ENCODE measurements at places on chromosomes 1 and 21.

- DNase-seq = no peak
Measured at GRCh38 chr1:12005488-12006166, 13.7 kb upstream of the MIIP start.

DNA sequence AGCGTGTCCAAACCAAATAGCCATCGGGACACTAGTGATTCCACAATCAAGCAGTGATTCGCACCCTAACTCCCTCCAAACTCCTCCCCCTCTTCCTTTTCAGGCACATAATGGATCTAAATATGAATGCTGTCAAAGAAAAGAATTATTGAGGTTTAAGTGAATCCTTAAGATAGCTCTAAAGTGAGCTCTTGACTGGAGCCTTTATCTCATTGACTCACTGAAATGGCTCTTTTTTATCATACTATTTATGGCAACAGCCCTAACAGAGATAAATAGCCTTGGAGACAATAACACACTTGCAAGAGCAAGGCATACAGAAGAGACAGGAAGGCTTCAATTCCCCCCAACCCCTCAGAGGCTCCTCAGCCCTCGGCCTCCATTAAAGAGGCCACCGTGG is 143.3 kb downstream of the PLXNA2 start:
- no peak for DNase-seq

DNA sequence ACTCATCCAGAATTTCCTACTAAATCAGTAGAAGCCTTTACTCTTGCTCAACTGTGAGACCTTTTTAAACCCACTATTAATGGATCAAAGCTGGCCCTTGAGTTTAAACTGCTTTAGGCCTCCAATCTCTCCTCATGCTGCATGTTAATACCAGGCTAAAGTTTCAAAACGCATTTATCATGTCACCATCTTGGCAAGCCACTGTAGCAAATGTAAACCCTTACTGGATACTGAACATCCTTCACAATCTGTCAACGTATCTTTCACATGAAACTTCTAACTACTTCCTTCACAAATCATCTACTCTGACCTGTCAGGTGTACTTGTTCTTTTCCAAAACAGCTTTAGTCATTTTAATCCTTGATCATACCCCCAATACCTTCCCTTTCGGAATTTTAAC is 3.0 kb downstream of the PAXBP1 start:
- no peak for DNase-seq

DNA sequence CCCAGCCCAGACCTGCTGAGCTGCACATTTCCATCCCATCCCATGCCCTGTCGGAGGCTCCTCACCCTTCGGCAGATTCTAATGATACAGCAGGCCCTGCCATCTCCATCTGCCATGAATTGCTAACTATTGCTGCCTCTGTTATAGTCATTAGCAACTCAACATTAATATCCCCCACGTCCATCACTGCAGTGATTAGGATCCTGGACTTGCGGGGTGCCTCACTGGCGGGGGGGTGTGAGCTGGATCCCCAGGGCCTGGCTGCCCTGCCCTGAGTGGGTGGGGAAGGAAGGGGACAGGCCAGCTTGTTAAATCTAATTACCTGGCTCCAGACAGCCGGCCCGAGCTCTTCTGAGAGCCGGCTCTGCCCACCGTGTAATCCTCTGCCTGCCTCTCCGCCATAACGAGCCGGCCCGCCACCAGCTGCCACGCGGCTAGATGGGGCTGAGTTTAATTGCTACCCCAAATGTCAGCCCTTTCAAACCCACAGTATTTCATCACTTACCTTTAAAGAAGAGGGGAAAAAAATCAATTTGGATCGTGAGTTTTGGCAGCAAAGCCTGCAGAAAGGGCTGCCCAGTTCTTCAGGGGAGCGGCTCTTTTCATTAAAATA is 227.3 kb upstream of the CSF3R start:
- DNase-seq = no peak

DNA sequence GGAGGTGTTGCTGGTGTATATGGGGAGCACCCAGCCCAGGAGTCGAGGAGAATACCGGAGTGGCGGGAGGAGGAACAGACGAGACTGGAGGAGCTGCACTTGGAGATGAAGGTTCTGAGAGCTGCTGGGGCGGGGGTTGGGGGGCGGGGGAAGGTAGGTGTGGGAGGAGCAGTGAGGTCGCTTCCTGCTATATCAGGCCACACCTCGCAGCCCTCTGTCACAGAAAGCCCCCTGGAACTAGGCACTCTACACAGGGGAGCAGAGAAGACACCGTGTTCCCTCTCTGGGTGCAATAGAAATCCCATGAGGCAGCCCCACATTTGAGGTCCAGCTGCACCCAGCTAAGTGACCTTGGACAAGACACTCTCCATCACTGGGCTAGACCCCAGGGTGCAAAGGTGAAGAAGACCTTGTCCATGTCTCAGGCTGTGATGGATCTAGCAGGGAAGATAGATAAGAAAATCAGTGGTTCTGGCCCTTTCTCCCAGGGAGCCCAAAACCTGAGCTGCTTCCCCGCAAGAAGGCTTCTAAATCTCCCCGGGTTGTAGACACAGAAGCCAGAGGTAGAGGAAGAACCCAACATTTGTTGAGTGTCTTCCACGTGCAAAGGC is 155.8 kb upstream of the EDN2 start:
- no peak for DNase-seq

GRCh38 chr1:116194568-116194967 is 83.4 kb downstream of the MAB21L3 start:
- DNase-seq = no peak

- peak; percentile 20 for DNase-seq
Measured at GRCh38 chr21:33402001-33402979, 923 bp upstream of the IFNGR2 start.

DNA sequence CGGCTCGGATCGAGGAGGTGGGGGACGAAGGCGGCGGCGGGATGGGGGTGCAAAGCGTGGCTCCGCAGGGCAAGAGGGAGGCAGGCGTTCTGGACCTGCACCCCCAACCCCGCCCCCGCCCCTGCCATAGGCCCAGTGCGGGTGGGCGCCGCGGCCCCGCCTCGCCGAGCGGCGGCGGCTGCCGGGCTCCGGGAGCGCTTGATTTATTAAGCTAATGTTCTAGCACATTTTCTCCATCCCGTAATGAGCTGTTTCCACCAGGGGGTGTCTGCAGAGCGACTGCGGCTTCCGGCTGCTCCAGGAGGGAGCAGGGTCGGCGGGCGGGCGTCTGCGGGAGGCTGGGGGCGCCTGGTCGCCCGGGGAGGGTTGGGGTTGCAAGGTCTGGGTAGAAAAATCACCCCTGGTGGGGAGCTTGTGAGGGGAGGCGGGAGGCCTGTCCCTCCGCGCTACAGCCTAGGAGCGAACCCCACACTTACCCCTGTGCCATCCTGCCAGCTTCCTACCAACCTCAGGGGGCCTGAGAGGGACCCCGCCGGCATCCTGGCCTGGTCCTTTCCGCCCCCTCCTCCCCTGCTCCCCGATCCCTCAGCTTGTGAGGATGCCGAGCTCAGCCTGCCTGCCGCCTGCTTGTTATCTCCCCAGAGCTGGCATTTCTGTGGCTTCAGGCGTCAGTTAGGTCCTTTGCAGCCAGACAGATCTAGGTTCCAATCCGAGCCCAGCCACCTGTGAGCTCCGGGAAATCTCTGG is 48.5 kb upstream of the ACOT11 start:
- DNase-seq = peak; percentile 48

- DNase-seq = no peak
Measured at GRCh38 chr21:44459712-44460440, 4.6 kb downstream of the LRRC3 start.

DNA sequence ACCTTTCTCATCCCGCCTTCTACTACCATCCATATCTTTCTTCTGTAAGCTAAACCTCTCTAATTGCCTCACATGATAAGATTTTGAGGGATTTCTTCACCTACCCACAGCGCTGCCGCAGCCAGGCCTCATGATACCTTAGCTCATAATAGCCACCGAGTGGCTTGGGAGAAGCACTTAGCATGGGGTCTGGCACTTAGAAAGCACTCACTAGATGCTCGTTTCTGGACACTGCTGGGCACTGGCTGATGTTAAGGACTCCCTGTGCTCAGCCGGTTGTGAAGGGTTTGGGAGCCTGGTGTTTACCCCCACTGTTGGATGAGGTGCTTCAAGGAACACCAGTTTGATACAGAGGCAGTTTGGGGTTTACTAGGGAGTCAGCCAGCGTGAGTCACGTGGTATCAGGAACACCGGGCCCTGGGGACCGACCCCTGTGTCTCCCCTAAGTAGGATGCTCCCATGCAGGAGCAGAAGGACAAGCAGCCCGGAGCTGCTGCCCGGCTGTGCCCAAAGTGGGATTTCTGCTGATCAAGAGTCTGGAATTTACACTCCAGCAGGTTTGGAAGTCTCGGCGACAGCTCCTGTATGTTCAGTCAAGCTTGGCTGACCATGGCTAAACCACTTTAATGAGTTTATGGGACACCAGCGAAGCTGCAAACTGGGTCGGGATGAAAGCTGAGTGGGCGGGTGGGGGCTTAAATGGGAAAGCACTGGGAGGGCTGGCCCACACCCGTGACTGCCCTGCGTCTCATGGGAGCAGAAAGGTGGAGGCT is 63.3 kb downstream of the GALNT2 start:
- DNase-seq = no peak

GRCh38 chr1:156524481-156524869 is 23.9 kb upstream of the MEF2D start:
- no peak for DNase-seq

- peak; percentile 73 for DNase-seq
Measured at GRCh38 chr1:159141584-159142390, 29.6 kb upstream of the CADM3 start.

DNA sequence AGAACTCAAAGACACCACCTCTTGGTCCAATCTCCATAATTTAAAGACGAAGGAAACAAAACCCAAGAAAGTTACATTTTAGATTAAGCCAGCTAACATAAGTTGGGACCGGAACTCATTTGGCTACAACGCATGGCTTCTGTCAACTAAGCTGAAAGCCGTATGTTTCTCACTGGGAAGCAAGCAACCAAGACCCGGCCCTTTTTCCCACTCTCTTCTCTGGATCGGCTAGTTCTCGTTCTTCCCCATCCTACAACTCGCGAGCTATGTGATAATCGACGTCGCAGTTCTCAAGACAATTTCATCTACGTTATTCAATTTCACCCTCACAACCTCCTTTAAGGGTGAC is 601 bp downstream of the CCT8 start:
- peak; percentile 18 for DNase-seq

- DNase-seq = no peak
Measured at GRCh38 chr1:91601554-91602376, 101.1 kb downstream of the CDC7 start.

- no peak for DNase-seq
Measured at GRCh38 chr1:28812669-28813468, 899 bp downstream of the OPRD1 start.

GRCh38 chr1:25997828-25998761 is at the start of gene PAFAH2:
PAFAH2 (minus strand) TSS chr1:25998063; CDS start chr1:25990816, 7,247 bp downstream.
- peak; percentile 93 for DNase-seq

DNA sequence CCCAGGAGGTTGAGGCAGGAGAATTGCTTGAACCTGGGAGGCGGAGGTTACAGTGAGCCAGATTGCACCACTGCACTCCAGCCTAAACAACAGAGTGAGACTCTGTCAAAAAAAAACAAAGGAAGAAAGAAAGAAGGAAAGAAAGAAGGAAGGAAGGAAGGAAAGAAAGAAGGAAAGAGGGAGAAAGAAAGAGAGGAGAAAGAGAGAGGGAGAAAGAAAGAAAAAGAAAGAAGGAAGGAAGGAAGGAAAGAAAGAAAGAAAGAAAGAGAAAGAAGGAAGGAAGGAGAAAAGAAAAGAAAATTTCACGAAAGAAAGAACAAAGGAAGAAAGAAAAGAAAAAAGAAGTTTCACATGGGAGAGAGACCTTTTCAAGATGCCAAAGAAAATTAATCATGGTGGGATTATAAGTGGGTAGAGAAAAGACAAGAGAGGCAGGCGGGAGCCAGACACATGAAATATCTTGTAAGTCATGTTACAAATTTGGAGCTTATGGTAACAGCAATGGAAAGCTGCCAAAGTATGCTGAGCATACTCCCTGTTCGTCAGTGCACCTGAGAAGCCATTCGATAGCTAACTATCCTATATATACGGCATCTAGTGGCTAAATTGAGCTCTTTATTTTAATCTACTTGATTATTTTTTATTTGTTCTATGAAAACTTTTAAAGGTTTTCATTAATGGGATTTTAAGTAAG is 41.3 kb upstream of the TNFSF4 start:
- DNase-seq = no peak

DNA sequence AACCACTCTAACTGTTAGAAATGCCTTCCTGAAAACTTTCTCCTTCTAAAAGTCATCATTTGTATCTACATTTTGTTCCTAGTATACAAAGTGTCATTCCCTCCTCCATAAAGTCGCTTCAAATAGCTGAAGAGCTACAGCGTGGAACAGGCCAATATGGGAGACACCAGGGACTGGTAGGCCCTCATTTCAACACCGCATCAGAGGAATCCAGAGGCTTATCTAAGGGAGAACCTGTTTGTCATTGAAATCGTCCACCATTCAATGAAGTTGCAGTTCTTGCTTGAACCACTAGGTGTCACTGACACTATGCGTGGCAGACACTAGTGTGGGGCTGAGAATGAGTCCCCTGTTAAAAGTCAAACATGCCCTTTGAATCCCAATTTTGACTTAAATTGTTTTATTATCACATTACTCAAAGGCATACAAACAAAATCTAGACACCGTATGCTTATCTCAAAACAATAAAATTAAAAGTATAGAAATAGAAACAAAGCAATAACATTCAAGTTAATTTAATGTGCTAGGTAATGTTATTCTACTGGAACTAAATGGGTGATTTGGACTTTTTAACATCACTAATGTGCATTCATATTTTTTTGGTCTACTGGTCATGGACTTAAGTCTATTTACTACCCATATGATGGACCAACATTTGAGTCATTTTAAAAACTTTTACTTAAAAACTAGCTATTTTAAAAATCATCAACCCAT is 182.3 kb downstream of the FCRL5 start:
- DNase-seq = peak; percentile 74

GRCh38 chr1:86696522-86696921 is 7.9 kb upstream of the SH3GLB1 start:
- no peak for DNase-seq

DNA sequence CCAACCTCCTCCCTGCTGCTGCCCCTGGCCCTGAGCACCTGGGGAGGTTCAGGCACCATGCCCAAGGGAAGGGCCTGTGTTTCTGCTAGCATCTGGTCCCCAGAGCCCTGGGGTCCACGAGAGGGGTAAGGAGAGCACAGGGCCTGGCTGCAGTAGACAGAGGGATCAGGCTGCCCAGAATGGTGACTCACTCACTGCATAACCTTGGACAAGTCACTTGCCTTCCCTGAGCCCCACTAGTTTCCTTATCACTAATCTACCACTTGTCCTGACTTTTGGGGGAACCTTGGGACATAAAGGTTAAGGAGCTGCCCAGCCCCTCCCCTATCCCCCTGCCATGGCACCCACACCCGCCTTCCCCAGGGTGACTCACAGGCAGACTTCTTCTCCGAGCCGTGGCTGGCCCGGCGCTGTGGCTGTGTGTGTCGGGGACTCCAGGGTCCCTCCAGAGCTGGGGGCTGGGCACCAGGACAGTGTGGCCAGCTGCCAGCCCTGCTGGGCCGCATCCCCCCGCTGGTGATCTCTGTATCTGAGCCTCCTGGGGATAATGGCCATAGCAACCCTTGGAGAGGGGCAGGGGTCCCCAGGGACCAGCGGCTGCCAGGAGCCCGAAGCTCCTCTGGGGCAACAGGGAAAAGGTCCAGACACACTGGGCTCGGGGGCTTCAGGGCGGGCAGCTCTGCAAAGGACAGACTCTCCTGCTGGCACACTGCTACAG is 4.0 kb downstream of the ARHGEF19 start:
- no peak for DNase-seq

Data from endothelial cell (in vitro differentiated cells).